ENCODE measurements at places on chromosomes 16 and 17.
A peak's percentile ranks its signal among the peaks of the same experiment; 100 is the strongest.

DNA sequence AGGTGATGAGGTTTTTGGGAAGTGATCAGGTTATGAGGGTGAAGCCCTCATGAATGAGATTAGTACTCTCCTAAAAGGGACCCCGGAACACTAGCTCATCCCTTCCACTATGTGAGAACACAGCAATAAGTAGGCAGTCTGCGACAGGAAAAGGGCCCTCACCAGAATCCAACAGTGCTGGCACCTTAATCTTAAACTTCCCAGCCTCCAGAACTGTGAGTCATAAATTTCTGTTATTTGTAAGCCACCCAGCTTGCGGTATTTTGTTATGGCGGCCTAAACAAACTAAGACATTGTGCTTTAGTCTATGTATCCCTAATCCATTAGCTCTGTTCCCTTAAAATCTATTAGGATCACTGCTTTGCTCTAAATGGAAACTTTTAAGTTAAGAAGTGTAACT, 8.5 kb downstream of the SLFN12 start:
- no peak for DNase-seq

GRCh38 chr16:88527186-88527936, 42.8 kb upstream of the ZC3H18 start:
- no peak for DNase-seq

GRCh38 chr17:76901542-76902197, 33.5 kb downstream of the MGAT5B start:
- no peak for DNase-seq

DNA sequence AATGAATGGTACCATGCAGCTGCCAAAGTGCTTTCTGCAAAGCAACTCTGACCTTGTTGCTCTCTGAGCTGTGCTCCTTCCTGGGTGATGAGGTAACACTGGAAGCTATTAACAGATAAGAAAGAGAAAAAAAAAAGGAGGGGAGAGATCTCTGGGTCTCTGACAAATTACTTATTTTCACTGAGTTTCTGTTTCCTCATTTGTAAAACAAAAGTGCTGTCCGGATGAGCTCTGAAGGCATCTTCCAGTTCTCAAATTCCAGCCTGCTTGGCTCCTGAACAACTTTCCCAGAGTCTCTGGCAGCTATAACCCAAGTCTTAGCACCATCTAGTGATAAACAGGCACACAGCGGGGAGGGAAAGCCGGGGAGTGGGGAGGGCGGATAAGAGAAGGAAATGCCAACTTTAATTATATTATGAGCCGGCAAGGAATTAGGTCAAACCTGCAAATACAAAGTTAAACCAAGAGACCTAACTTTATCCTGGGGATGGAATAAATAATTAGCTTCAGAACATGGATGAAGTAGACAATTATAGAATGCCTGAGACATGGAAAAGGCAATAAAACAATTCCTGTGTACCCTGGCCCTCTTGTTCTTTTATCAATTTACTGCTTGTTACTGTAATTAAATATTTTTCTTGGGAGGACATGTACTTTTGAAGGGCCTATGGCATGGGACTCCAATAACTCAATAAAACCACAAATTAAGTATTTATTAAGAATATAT, 61.3 kb upstream of the KIFC3 start:
- DNase-seq: peak; percentile 45

GRCh38 chr17:81300586-81301155, 5.6 kb upstream of the SLC38A10 start:
- no peak for DNase-seq

DNA sequence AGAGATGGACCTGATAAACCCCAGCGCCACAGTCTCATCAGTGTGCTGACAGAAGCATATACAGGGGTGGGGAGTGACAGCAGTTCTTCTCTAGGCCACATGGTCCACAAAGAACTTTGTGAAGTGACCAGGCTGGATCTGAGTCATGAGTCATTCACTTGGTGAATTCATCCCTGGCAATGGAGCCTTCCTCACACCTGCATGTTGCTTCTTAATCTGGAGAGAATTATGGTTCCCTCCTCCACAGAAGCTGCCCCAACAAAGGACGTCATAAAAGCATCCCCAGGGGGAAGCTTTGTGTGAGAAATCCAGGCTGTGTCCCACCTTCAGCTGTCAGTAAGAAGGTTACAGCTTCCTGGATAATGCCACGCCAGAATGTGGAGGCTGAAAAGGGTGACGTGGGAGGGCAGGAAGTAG, 215.6 kb upstream of the MAF start:
- DNase-seq: no peak

DNA sequence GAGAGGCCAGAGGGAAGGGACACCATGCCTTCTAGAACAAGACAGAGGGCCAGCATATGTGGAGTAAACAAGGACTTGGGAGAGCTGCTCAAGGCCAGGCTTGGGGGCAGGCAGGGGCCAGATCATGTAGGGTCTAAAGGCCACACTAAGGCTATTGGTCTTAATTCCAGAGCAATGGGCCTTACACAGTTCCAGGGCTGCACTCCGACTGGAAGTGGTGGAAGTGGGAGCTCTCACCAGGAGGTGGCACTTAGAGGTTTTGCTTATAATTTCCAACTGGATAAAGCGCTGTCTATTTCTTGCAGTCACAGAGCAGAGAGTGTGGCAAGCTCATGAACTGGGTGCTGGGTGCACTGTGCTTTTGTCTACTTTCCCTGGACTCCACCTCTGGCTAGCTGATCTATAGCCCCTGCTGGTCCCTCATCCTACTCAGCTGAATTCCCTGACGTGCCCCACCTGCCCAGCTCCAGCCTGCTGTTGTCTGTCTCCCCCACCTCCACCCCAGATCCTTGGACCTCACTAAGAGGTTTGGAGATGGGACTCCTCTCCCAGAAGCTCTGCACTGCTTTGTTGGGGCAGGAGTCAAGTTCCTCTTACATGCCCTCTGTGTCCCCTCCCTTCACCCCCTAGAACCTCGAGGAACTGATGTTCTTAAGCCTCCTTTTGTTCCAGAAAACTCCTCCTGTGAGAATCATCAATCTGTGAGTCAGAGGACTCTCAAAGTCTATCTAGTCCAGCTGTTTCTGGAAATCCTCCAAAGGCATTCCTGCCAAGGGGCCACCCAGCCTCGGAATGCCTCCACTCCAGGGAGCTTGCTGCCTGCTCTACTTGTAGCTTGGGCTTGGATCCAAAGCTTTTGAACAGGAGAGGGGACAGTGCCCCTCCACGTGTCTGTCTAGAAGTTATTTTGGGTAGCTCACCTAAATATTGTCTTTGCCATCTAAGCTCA, 48.1 kb upstream of the KSR1 start:
- no peak for DNase-seq

DNA sequence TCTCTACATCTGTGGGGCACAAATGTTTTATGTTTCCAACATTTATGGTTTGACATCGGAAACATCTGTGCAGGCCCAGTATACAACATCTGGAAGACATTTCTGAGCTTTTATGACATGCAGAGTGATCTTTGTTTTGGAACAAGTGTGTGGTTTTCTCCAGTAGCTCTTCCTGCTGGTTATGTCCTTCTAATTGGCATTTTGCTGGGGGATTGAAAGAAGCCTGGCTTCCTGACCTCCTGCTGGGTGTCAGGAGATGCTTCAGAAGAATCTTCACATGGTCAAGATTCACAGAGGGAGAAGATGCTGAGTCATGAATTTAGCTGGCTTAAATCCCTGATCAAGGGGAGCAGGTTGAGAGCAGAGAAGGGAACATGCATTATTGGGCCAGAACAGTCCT, 279.5 kb upstream of the MYOCD start:
- DNase-seq: no peak

All from GM04503 (cell line).